ENCODE measurements at places on chromosomes 13 and 19. TPM values are rescaled to one million over a fixed set of nuclear protein-coding genes. Genes with fewer than 3 reads are reported as not detected.

CACNG6 gene
- total RNA-seq, result not detected

CYP4F2 gene
- not detected for total RNA-seq

MAP4K1 gene
- total RNA-seq, result 33.7 TPM

IRGC gene
- not detected for total RNA-seq

MATK gene
- 5.4 TPM for total RNA-seq

- no peak for DNase-seq
- no peaks in the 10 kb centered on the region for H3K27me3 ChIP-seq
- peaks cover 13% of the 10 kb centered on the region for H3K4me1 ChIP-seq
- peak overlapping the region; percentile 60 for H3K27ac ChIP-seq
- peak overlapping the region; percentile 67 for H3K4me3 ChIP-seq
- H3K36me3 ChIP-seq, result peaks cover 22% of the 10 kb centered on the region
These were observed 8.1 kb downstream of the PIK3R2 start for GRCh38 chr19:18160971-18161635.

- no peaks in the 10 kb centered on the region for H3K36me3 ChIP-seq
- no peaks in the 10 kb centered on the region for H3K4me1 ChIP-seq
- DNase-seq, result no peak
- H3K27ac ChIP-seq, result no peak overlapping the region
- H3K4me3 ChIP-seq, result no peak overlapping the region
These were observed 379.1 kb downstream of the SUCLA2 start for GRCh38 chr13:47621931-47622330.

DNA sequence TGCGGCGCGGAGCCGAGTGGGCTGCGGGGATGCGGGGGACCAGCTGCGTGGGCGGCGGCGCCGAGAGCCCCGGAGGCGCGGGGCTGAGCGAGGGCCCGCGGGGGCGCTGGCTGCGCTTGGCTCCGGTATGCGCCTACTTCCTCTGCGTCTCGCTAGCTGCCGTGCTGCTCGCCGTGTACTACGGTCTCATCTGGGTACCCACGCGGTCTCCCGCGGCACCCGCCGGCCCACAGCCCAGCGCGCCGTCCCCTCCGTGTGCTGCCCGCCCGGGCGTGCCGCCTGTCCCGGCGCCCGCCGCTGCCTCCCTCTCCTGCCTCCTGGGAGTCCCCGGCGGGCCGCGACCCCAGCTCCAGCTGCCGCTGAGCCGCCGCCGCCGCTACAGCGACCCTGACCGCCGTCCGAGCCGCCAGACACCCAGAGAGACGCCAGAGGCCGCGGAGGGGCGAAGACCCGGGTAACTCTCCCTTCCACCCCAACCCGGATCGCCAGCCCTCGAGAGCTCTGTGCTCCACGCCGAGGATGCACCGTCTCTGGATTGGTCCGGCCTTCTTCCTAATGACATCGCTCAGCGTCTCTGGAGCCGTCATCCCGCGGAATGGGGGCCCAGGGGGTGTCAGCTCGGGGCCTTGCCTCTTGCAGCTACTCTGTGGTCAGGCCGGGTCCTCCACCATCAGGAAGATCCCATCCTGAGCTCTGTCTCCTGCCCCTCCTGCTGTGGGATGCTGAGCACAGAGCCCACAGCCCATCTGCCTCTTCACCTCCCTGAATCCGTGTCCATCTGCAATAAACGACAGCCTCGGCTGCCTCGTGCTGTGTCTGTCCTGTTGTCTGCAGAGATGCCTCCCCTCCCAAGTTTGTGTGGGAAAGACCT, 441 bp downstream of the INAFM1 start:
- H3K4me3 ChIP-seq, result peak overlapping the region; percentile 91
- H3K4me1 ChIP-seq, result peaks cover 11% of the 10 kb centered on the region
- H3K27ac ChIP-seq, result peak overlapping the region; percentile 91
- H3K27me3 ChIP-seq, result no peaks in the 10 kb centered on the region
- H3K36me3 ChIP-seq, result peaks cover 16% of the 10 kb centered on the region

- no peak overlapping the region for H3K4me3 ChIP-seq
- no peaks in the 10 kb centered on the region for H3K4me1 ChIP-seq
- H3K27me3 ChIP-seq, result no peaks in the 10 kb centered on the region
- H3K36me3 ChIP-seq, result peaks cover 40% of the 10 kb centered on the region
- no peak for DNase-seq
- H3K27ac ChIP-seq, result no peak overlapping the region
These were observed 28.1 kb downstream of the MPHOSPH8 start for GRCh38 chr13:19661561-19661960.

GRCh38 chr13:107907065-107907805, 308.1 kb downstream of the LIG4 start:
- no peaks in the 10 kb centered on the region for H3K27me3 ChIP-seq
- H3K4me3 ChIP-seq, result no peak overlapping the region
- DNase-seq, result no peak
- H3K27ac ChIP-seq, result no peak overlapping the region
- H3K4me1 ChIP-seq, result no peaks in the 10 kb centered on the region

DNA sequence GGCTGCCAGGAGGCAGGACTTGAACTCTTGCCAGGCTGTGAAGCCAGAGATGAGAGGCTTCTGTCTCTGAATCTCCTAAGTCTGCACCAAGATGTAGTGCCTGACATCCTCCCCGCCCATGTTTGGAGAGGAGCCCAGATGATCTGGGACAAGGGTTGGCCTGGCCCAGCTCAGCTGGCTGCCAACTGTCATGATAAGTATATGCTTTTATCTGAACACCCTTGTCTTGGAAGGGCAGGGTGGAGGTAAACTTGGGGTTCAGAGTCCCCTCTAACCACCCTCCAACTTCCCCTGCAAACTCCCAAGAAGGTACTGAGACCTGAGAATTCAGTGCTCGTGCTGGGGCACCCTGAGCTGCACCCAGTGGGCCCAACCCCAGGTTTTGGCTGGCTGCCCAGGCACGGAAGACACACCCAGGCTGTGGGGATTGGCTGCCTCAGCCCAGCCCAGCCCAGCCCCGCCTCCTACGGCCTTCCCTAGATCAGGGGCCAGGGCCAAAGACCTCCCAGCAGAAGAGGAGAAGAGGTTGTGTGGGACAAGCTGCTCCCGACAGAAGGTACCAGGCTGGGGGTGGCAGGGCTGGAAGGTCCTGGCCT, at the start of gene CYP4F12:
Gene CYP4F12 (plus strand): TSS at position 508 of the 596 bp plus-strand sequence. CDS start 443 bp downstream, outside the sequence.
- H3K4me1 ChIP-seq, result peaks cover 14% of the 10 kb centered on the region
- DNase-seq, result no peak
- no peak within 1 kb of the TSS for H3K4me3 ChIP-seq
- no peaks in the 10 kb centered on the region for H3K36me3 ChIP-seq
